ENCODE measurements at places on chromosomes 4 and X. TPM values are rescaled to one million over a fixed set of nuclear protein-coding genes. Genes with fewer than 3 reads are reported as not detected.

GRCh38 chrX:101108284-101108683 lies 10.3 kb downstream of the CENPI start:
- H3K4me3 ChIP-seq = no peak overlapping the region
- DNase-seq = no peak
- no peaks in the 10 kb centered on the region for H3K4me1 ChIP-seq

GRCh38 chr4:53432528-53433424 lies 55.3 kb downstream of the FIP1L1 start:
- H3K4me1 ChIP-seq = no peaks in the 10 kb centered on the region
- no peak overlapping the region for H3K27ac ChIP-seq
- no peak overlapping the region for H3K4me3 ChIP-seq
- peaks cover 80% of the 10 kb centered on the region for H3K36me3 ChIP-seq
- no peaks in the 10 kb centered on the region for H3K27me3 ChIP-seq

- no peaks in the 10 kb centered on the region for H3K36me3 ChIP-seq
- H3K27ac ChIP-seq = no peak overlapping the region
- H3K4me1 ChIP-seq = no peaks in the 10 kb centered on the region
- no peak for DNase-seq
Measured at GRCh38 chr4:74516303-74516702, 71.4 kb downstream of the AREG start.

DNA sequence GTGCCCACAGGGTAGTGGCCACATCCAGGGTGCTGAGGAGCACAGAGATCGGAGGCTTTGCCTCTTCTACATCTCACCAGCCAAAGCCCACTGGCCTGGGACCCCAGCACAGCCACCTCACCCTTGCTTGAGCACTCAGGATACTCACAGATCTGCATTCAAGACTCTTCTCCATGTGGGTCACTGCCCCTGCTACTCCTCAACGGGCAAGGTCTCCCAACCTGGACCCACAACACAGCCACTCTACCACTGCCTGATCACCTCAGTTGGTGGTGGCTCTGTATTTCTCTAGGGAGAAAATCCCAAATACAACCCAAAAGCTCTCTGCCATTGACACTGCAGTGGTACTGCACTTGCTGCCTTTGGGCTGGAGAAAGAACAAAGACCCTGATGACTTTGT lies 190.3 kb upstream of the KLHL4 start:
- DNase-seq = no peak
- H3K27me3 ChIP-seq = no peaks in the 10 kb centered on the region
- no peak overlapping the region for H3K27ac ChIP-seq

DNA sequence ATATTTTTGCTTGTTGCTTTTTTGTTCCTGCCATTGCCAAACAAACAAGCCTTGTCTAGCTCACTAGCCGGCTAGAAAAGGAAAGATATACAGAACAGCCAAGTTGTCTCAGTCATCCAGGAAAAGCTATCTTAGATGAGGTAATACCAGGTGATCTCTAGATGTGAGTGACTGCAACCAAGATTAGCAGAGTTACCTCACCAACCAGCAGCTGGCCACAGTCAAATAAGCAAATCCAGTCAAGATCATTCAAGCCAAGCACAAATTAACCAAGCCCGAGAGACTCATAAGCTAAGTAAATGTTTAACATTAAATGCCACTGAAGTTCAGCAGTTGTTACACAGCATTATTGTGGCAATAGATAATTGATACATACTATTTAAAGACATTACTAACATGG lies 108.6 kb downstream of the CENPC start:
- no peaks in the 10 kb centered on the region for H3K27me3 ChIP-seq
- no peak for DNase-seq
- H3K36me3 ChIP-seq = peaks cover 10% of the 10 kb centered on the region
- no peaks in the 10 kb centered on the region for H3K4me1 ChIP-seq
- no peak overlapping the region for H3K27ac ChIP-seq

The SULT1B1 gene
- total RNA-seq = 10.9 TPM

The CAPN6 gene
- total RNA-seq = not detected

The SMR3B gene
- total RNA-seq = not detected

The PNMA6A gene
- 1.2 TPM for total RNA-seq

All from lower lobe of right lung (tissue), 2 donors.